ENCODE measurements at places on chromosomes 6 and 20. TPM values are rescaled to one million over a fixed set of nuclear protein-coding genes. Genes with fewer than 3 reads are reported as not detected.

GRCh38 chr6:109079981-109080380 lies 14.7 kb downstream of the SESN1 start:
- no peak for DNase-seq

- no peak for DNase-seq
Observed at GRCh38 chr6:128491100-128491581, 29.3 kb downstream of the PTPRK start.

DNA sequence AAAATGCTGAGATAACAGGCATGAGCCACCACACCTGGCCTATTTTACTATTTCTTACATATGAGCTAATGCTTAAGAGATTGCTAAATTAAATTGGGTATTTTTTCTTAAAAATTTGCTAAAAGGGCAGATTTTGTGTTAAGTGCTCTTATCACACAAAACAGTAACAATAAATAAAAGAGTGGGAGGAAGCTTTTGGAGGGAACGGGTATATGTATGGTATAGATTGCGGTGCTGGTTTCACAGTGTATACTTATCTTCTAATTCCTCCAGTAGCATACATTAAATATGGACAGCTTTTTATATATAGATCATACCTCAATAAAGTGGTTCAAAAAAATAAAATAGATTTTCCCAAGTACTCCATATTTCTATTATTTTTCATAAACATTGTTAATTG lies 39.4 kb upstream of the FABP7 start:
- DNase-seq, result no peak

GRCh38 chr20:4122926-4123325 lies 107.6 kb upstream of the RNF24 start:
- DNase-seq, result no peak

DNA sequence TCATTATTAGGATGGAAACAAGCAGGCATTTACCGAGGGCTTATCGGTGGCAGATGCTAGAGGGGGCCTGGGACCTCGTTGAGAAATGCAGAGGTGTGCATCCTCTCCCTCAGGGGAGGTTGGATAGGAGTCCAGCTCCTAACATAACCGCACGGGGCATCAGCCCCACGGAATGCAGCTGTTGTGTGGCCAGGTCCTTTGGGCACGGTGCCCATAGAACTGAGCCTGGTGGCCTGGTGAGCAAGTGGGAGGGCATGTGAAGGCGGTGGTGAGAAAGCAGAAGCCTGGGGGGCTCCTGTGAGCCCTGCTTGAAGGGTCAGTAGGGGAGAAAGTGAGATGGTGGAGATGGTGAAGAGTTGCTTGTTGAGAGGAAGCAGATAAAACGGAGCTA lies 143.7 kb downstream of the CDH26 start:
- no peak for DNase-seq

GRCh38 chr6:30013291-30013922 lies 47.7 kb upstream of the POLR1H start:
- DNase-seq, result no peak

Gene SALL4
- 0.45 TPM for polyA plus RNA-seq

Gene ARG1
- 0.17 TPM for polyA plus RNA-seq

Gene HLA-DQA1
- 0.70 TPM for polyA plus RNA-seq
